ENCODE measurements at places on chromosomes 1 and 21.

DNA sequence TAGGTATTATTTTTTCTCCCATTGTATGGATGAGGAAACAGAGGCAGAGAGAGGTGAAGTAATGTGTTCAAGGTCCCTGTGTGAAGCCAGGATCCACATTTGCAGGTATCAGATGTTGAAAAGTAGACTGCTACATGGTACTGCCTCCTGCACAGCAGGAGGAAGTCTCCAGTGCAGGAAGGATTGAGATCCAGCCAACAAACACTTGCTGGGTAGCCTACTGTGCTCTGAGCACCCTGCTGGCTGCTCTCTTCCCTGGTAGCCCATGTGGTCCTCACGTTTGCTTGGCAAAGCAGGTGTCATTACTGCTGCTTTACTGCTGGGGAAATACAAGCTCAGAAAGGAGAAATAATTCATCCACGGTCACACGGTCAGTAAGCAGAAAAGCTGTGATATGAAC is 21.3 kb upstream of the GRIK3 start:
- DNase-seq, result no peak

- no peak for DNase-seq
These were observed 13.4 kb upstream of the SLC6A17 start for GRCh38 chr1:110136911-110137310.

DNA sequence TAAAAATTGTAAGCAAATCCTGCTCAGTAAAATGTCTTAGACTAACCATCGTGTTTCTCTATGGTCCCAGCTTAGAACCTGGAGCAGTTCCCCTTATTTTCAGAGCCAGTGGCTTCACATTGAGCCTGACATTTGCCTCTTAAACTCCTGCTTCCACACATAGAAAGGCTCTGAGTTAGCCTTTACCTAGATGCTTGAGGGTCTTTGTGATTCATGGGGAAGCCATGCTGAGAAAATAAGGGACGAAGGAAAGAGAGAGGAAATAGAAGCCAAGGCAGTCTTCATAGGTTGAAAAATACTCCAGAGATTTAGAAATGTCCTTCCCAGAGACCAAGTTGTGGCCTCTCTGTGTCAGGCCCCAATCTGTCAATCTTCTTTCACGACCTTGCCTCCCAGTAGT is 16.1 kb upstream of the RBBP5 start:
- DNase-seq, result no peak

DNA sequence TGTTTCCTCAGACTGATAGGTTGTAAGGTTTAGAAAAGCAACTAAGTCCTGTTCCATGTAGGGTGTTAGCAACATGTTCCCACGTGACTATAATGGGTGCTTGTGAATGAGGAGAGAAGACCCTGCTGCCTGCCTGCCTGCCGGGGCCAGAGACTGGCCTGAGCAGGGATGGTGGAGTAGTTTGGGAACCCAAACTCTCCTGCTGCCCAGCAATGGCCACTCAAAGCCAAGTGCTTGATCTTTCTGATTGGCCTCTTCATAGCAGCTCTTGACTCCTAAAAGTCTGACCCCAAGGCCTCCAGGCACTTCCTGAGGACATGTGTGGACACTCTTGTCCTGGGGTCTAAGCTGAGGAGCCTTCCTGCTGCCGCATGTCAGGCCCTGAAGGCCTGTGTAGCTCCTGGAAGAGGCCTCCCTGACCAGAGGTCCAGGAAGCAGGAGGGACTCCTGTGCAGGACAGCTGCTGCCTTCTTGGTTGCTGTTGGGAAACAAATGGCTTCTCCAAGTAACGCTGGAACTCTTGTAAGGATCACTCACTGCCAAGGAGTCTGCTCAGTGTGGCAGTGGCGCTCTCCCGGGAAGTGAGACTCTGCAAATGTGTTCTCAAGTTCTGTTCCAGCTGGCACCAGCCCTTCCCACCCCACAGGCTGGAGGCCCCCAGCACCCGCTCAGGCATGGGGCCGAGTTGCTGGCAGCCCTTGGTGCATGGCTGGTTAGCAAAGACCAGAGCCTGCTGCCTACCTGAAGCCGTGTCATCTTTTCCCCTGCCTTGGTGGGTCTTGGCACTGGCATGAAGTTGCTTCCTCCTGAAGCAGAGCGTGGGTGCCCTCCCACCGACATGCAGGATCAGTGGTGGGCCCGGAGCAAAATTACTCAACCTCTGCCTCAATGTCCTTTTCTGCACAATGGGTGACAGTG is 35.5 kb downstream of the MAN1C1 start:
- DNase-seq, result no peak

DNA sequence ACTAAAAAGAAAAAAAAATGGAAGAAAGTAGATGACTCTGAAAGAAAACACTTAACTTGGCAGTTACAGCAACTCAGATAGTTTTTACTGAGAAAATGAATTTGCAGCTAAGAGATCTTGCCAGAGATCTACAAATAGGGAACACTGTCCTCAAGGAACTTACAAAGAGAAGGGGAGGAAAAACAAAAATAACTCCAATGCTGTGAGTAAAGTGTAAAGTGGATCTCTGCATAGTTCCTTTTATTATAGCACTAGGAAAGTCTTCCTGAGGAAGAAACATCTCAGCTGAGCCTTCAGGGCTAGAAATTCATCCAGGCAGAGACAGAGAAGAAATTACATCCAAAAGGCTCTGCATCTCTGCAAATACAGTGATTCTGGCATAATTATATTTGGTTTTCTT is 3.9 kb downstream of the CD1B start:
- DNase-seq, result no peak

DNA sequence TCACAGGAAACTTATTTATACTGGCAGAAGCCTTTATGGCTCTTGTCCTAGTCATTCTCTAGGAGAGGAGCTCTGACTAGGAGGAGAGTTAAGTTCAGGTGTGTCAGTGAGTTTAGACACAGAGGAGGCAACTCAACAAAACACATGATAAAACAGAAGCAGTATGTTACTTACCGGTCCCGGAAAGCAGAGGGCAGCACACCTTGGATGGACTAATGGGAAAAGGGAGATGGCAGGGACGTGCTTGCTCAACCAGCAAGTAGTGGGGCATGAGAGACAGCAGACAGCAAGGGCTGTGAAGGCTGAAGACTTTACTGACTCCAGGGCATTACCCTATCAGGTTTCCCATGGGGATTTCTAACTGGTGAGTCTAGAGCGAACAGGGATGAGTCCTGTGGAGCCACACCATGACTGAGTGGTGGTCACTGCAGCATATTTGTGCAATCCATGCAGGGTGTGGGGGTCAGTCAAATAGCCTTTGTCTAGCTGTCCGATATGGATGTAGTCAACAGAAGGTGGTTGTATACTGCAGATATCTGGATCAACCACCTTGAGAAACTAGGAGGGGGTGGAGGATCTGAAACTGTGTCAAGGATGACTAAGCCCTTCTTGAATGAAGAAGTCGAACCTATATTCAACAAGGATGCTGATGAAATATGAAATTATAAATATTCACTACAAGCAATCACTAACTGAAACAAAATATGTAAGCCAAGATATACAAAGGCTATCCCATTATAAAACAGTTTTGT is 596.3 kb upstream of the CHRM3 start:
- no peak for DNase-seq

DNA sequence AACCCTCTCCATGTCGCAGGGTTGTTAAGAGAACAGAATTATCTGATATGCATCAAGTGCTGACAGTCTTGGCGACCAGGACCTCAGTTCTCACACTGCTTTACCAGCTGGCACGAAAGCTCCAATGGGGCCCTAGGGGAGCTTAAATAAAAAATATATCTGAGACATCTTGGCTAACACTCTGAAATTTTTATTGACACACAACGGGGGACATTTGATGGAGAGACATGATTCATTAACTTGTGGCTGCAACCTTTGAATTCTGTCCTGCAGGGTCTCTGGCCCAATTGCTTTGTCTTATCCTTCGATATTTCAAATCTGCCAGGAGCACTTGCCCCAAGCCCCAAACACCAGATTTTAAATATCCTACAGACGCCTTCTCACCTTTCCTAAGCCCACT is 567.0 kb downstream of the AJAP1 start:
- no peak for DNase-seq

GRCh38 chr1:169788402-169788801 is 6.3 kb downstream of the METTL18 start:
- DNase-seq, result no peak

DNA sequence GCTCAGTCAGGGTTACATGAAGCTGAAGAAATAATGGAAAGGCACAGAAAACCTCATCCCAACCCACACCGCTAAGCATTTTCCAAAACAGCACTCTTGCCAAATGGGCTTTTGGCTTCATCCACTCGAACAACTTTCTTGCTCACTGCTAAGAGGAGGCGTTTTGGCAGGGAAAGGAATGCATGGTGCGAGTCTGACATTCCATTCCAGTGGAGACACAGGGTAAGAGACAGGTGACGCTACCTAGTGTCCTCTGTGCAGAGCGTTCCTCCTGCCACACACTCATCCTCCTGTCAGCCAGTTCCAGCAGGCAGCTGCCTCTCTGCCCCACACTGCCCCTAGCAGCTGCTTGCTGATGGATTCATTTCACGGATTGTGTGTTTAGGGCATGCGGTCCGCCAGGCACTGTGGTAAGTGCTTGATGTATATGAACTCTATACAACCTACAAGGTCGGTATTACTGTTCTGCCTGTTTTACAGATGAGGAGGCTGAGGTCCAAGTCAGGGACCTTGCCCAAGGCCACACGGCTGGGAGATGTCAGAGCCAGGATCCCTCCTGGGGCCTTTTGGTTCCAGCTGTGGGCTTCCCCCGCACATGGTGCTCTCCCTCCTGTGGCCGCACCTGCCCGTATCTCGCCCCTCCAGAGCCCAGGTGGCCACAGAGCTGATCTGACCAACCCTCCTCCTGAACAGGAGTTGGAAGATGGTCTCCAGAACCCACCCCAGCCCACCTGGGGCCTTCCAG is 25.7 kb upstream of the BACE2 start:
- peak; percentile 81 for DNase-seq

- DNase-seq, result no peak
These were observed 560 bp upstream of the CSDE1 start for GRCh38 chr1:114758256-114758832.

GRCh38 chr1:170175041-170175440 is 29.3 kb downstream of the NTMT2 start:
- no peak for DNase-seq

DNA sequence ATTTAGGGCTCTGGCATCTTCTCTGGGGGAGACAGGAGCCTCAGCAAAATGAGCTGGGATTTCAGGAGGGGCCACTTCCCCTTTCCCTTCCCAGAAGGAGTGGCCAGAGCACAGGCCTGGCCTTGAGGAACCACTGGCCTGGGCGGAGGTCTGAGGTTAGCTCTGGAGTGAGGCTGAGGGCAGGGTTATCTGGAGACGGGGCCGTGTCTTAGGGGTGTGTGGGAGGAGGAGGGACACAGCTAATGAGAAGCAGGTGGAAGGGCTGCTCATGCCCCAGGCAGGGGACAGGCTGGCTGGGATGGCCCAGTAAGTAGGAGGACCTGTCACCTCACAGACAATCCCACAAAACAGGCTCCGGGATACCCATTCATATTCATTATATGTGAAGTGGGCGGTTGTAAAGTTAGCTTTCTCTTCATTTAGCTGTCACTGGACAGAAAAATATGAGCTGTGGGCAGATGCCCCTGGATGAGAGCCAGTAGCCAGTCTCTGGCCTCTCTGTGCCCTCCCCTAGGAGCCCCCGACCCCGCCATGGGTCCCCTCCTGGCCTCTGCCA is 12.4 kb downstream of the ALX3 start:
- no peak for DNase-seq

DNA sequence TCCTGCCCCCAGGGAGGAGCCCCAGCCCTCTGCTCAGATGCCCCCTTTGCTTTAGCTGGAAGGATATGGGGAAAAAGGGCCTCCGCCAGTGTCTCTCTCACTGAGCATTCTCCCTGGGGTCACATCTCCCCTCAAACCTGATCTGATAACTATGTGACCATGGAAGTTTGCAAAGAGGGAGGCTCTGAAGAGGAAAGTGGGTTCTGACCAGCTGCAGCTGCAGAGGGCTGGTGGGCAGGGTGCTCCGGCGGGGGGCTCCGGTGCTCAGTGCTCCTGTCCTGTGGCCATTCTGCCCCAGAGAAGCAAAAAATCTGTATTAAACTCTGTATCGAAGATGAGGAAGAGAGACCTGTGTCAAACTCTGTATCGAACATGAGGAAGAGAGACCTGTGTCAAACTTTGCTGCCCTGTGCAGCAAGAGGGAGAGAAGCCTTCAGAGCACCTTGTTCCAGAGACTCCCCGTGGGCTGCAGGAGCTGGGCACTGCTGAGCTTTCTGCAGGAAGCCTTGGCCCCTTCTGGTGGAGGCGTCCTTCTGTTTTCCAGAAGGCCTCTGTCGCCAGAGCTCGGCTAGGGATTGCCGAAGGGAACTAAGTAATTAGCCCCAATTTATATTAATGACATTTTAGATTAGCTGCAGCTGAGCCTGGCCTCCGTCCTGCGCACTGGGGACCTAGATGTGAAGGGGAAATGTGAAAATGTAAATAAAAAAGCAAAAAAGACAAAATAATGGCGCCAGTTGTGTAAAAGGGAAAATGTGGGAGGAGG is 186.2 kb upstream of the C1orf174 start:
- DNase-seq, result no peak

Data from left hindlimb (tissue), 1 donor.